ENCODE measurements at places on chromosomes 16 and 17.

DNA sequence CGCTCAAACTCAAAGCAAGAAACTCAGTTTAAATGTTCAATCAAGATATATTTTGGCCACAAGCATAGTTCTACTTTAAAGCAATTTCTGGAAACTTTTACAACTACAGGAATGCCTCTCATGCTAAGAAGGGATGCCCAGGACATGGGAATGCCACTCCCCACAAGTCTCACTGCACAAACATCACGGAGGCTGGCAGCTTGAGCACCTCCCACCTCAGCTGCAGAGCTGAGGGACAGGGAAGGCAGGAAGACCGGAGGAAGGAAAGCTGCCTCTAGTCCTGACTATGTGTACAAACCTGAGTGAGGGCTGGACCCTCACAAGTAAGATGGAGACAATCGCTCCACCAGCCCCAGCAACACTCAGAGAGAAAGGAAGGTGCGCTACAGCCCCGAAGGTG, 5.3 kb downstream of the AXIN1 start:
- H3K27me3 ChIP-seq = no peaks in the 10 kb centered on the region
- peaks cover 46% of the 10 kb centered on the region for H3K36me3 ChIP-seq
- peaks cover 29% of the 10 kb centered on the region for H3K4me1 ChIP-seq
- no peak for DNase-seq

DNA sequence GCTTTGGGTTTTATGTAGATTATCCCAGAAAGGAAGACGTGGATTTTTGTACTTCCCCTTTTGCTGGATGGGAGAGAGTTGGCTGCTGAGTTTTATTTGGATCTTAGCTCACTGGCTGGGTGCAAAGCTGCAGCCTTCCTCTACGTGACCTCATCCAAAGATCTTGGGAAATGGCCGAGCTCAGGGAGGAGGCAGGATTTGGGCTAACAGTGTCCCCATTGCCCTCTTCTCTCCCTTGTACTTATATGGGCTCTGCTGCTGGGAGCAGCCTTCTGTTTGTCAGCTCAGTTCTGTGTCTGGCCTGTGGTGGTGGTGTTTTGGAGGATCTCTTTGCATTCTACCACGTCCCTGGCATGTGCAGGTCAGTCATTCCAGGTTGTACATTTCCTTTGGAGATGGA, 2.0 kb downstream of the AOC3 start:
- H3K36me3 ChIP-seq = no peaks in the 10 kb centered on the region
- DNase-seq = no peak
- H3K27me3 ChIP-seq = no peaks in the 10 kb centered on the region
- H3K4me3 ChIP-seq = no peak overlapping the region
- H3K4me1 ChIP-seq = no peaks in the 10 kb centered on the region
- no peak overlapping the region for H3K27ac ChIP-seq

- no peak for DNase-seq
- H3K4me3 ChIP-seq = no peak overlapping the region
- no peaks in the 10 kb centered on the region for H3K36me3 ChIP-seq
- no peak overlapping the region for H3K27ac ChIP-seq
- peaks cover 7% of the 10 kb centered on the region for H3K27me3 ChIP-seq
These were observed 7.3 kb upstream of the ALOX15 start for GRCh38 chr17:4648741-4649140.

DNA sequence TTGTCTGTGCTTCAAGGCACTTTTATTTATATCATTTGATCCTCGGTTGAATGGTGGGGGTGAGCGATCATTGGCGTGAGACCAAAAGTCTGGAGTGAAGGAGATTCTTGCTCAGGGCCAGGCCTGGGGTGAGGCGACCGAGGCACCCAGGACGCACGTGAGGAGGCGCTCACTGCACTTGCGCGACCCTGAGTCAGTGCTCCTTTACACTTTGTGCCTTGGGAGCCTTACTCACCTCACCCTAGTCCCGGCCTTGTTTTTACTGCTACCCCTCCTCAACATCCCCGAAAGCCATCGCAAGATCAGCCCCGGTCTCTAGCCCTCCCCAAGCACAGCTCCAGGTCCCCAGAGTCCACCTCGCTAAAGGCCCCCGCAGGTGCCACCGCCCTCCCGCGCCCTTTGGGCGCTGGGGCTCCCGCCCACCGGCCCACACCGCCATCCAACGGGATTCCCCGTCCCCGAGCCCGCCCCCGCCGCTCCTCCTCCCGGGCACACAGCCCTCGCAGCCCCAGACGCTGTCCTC, 496 bp downstream of the EZH1 start:
- peak; percentile 71 for DNase-seq
- peaks cover 4% of the 10 kb centered on the region for H3K36me3 ChIP-seq
- peaks cover 4% of the 10 kb centered on the region for H3K4me1 ChIP-seq
- peak overlapping the region; percentile 52 for H3K4me3 ChIP-seq
- peak overlapping the region; percentile 55 for H3K27ac ChIP-seq
- no peaks in the 10 kb centered on the region for H3K27me3 ChIP-seq

- DNase-seq = no peak
- H3K4me1 ChIP-seq = peaks cover 10% of the 10 kb centered on the region
- no peak overlapping the region for H3K27ac ChIP-seq
These were observed 16.8 kb downstream of the CDR2 start for GRCh38 chr16:22357635-22357971.

DNA sequence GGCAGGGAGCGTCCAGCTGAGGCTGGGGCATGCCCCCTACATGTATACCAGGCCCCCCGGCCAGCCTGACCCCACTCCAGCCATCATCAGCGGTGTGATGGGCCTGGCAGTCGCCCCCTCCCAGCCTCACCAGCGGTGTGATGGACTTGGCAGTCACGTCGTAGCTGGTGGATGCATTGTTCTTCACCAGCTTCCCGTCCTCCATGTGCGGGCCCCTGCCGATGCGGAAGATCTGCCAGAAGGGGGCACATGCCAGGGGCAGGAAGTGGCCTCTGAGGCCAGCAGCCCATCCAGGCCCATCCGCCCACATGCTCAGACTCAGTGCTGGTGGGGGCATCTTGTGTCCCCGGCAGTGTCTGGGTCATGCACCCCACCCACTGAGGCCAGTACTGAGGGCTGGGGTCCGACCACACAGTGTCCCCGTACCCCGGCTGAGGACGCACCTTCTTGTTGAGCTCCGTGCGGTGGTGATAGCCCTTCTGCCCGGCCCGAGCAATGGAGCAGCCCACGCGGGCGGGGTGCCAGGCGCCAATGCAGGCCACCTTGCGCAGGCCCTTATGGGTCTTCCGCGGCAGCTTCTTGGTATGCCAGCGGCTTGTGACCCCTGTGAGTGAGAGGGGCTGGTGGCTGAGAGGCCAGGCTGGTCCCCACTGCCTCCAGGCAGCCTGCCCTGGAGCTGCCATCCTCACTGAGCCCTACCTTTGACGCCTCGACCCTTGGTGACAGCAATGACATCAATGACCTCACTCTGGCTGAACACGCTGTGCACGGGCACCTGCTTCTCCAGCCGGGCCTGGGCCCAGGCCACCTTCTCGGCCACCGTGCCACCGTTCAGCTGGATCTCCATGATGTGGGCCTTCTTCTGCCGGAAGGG, 3.7 kb upstream of the MSRB1 start:
- H3K4me1 ChIP-seq = peaks cover 18% of the 10 kb centered on the region
- H3K27me3 ChIP-seq = no peaks in the 10 kb centered on the region
- peak; percentile 71 for DNase-seq
- H3K36me3 ChIP-seq = no peaks in the 10 kb centered on the region

DNA sequence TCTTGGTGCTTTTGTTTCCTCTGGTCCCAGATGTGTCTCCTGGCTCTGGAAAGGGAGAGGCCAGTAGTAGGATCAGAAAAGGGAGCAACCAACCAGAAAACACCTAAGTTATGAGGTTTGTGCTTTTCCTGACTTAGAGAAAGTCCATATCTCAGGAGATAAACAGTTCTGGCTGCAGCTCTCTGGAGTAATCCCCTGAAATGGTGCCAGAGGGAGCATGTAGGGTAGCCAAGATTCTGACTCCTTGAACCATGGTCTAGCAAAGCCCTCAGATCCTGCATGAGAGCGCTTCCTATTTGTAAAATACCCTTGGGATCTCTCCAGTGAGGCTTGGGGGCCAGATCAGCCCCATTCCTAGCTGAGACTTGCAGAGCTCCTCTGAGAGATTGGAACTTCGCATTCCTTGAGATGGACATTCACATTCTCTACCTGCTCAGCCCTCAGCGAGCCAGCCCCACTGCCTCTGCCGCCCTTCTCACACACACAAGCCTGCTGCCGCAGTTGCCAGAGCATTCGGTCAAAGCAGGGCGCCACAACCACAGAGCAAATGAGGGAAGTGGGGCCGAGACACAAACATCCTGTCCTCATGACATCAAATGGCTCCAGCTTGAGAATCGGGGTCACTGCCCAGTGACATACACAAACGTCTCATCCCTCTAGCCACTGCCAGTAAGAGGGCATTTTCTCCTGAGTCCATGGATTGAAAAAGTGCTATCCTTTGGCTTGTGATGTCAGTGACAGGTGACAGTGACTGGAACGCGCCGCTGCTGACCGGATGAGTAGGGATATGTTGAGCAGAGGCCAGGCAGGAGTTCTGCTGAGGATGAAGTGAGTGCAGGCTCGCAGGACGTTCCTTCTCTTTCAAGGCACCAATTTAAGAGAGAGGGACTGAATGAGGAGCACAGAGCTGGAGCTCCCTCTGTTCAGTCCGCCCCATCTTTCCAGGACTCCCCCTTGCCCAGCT, 5.0 kb downstream of the ABHD15 start:
- no peaks in the 10 kb centered on the region for H3K27me3 ChIP-seq
- DNase-seq = no peak
- H3K4me3 ChIP-seq = no peak overlapping the region
- H3K36me3 ChIP-seq = no peaks in the 10 kb centered on the region
- H3K27ac ChIP-seq = no peak overlapping the region
